HepG2 (cell line): ENCODE measurements at places on chromosomes 2 and 18.

DNA sequence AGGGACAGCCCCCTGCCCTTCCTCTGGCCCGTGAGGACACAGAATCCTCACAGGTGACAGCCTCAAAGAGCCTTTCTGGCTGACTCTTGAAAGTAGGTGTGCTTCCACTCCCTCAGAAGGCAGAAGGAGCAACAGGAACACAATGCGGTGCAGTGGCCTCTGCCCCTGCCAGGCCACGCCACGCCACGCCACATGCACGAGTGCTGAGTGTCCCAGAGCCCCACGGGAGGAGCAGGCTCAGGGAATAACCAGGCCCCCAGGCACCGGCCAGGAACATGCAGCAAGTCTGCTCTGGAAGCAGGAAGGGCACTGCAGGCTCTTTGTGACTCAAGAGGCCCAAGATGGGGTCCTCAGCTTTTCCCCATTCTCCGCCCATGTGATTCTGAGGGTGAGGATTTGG, 18.1 kb upstream of the CCDC74B start:
- DNase-seq, result no peak

DNA sequence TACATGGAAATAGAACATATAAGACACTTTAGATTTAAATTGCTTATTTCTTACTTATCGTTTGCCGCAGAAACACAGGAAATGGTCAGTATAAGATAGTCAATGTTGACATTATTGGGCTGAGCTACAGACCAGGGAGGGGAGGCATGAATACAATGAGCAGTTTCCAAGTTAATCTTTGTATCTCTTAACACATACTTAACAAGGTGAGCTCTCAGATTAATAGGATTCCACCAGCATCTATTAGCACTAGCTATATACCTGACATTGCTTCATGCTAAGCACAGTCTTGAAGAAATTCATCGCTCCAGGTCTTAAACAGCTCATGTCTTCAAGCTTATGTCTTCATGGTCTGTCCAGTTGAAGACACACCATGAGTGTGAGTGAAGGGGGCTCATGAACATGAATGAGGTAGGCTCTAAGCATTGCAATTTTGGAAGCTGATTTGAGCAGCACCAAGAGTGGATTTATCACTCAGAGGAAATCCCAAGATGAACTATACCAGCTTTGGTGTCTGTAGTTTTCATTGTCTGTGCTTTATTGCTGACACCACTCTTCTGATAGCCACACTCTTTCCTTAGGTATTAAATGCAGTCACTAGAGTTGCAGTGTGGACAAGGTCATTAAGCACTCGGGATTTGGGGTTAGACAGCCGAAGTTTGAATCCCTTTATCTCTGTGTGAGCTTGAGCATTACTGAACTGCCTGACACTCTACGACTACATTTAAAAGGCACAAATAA, 359.3 kb upstream of the EPHA4 start:
- no peak for DNase-seq

DNA sequence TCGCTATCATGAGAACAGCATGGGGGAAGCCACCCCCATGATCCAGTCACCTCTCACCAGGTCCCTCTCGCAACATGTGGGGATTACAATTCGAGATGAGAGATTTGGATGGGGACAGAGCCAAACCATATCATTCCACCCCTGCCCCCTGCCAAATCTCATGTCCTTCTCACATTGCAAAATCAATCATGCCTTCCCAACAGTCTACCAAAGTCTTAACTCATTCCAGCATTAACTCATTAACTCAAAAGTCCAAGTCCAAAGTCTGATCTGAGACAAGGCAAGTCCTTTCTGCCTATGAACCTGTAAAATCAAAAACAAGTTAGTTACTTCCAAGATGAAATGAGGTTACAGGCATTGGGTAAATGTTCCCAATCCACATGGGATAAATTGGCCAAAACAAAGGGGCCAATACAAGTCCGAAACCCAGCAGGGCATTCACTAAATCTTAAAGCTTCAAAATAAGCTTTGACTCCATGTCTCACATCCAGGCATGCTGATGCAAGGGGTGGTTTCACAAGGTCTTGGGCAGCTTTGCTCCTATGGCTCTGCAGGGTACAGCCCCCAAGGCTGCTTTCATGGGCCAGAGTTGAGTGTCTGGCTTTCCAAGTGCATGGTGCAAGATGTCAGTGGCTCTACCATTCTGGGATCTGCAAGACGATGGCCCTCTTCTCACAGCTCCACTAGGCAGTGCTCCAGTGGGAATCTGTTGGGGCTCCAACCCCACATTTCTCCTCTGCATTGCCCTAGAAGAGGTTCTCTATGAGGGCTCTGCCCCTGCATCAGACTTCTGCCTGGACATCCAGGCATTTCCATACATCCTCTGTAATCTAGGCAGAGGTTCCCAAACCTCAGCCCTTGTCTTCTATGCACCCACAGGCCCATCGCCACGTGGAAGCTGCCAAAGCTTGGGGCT, 14.8 kb downstream of the TAF1B start:
- DNase-seq, result peak; percentile 15

DNA sequence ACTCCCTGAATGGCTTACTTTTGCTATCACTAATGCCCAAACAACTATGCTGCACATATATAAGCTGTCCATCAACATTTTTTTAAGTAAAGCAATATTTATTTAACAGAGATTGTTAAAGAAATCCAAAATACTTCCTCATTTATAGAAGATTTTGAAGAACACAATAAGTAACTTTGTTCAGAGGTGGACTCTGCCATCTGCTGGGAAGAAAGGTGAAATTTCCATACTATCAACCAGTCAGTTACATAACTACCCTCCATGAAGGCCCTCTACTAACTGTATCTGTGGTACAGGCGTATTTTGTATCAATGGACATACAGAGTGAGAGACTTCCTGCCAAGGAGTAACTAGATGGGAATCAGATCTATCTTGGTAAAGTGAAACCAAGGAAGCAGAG, 106.0 kb downstream of the DTNB start:
- DNase-seq, result peak; percentile 56

- no peak for DNase-seq
These were observed 109.9 kb upstream of the OTX1 start for GRCh38 chr2:62940697-62941096.

GRCh38 chr2:112603731-112604130, 19.3 kb downstream of the CHCHD5 start:
- no peak for DNase-seq
